ENCODE measurements at places on chromosomes 7 and 10. TPM values are rescaled to one million over a fixed set of nuclear protein-coding genes. Genes with fewer than 3 reads are reported as not detected.

- no peak for DNase-seq
- no peaks in the 10 kb centered on the region for H3K36me3 ChIP-seq
- no peaks in the 10 kb centered on the region for H3K4me1 ChIP-seq
- no peak overlapping the region for H3K4me3 ChIP-seq
Measured at GRCh38 chr10:2077231-2077630, 339.9 kb upstream of the ADARB2 start.

GRCh38 chr7:64174328-64174727 lies 32.7 kb upstream of the ZNF735 start:
- H3K4me1 ChIP-seq, result no peaks in the 10 kb centered on the region
- H3K27me3 ChIP-seq, result no peaks in the 10 kb centered on the region
- H3K36me3 ChIP-seq, result no peaks in the 10 kb centered on the region

DNA sequence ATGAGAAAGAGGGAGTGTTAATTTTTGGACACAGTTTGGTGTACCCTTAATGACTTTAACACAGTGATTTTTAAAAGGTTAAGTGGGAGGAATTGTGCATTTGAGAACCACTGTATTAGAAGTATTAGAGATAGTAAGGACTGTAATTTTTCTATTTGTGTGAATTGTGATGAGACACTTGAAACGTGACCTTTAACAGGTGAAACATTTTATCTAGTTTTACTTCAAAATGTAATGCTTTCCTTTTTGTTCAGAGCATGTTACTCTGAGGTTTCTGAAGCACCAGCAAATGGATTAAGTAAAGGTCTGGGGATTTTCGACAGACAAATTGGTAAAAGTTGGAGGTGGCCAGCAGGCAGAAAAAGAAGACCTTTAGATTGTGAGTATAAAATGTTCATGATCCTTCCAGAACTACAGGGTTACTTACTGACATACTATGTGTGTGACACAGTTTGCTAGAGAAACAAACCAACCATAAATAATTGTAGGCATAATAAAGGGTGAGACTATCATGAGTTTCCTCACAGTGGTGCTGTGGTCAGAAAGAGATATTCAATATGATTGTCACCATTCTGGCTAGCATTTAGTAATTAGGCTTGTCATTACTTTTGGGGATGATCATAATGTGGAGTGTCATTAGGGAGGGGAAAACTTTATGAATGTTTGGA lies 26.1 kb downstream of the LCOR start:
- H3K27ac ChIP-seq, result no peak overlapping the region
- DNase-seq, result no peak
- no peak overlapping the region for H3K4me3 ChIP-seq
- peaks cover 38% of the 10 kb centered on the region for H3K4me1 ChIP-seq
- no peaks in the 10 kb centered on the region for H3K27me3 ChIP-seq

DNA sequence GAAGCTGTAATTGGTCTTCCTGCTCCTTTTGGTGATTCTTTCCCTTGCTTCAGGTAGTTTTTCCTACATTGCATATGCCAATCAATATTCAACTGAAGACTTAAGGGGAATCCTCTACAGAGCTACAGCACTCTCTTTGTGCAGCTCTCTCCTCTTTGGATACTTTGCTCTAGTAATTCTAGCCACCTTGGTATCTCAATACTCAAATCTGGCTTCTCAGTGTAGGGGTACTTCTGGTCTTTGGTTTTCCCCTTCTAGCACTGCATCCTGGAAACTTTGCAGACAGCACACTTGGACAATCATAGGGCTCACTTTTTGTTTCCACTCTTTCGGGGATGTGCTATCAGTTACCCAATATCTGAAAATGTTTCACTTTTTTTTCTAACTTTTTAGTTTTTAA lies 9.9 kb downstream of the PHTF2 start:
- H3K4me1 ChIP-seq, result peaks cover 3% of the 10 kb centered on the region
- no peak for DNase-seq
- H3K4me3 ChIP-seq, result no peak overlapping the region
- H3K27me3 ChIP-seq, result no peaks in the 10 kb centered on the region
- H3K27ac ChIP-seq, result no peak overlapping the region

- H3K4me1 ChIP-seq, result peaks cover 6% of the 10 kb centered on the region
- no peak for DNase-seq
- H3K36me3 ChIP-seq, result no peaks in the 10 kb centered on the region
- H3K27me3 ChIP-seq, result no peaks in the 10 kb centered on the region
Measured at GRCh38 chr7:76196786-76197185, 4.9 kb upstream of the SRRM3 start.

GRCh38 chr10:131579251-131580071 lies 267.9 kb upstream of the TCERG1L start:
- no peaks in the 10 kb centered on the region for H3K27me3 ChIP-seq
- H3K36me3 ChIP-seq, result no peaks in the 10 kb centered on the region
- DNase-seq, result peak; percentile 50
- H3K27ac ChIP-seq, result no peak overlapping the region

- no peak for DNase-seq
- H3K27ac ChIP-seq, result no peak overlapping the region
- no peak overlapping the region for H3K4me3 ChIP-seq
- H3K36me3 ChIP-seq, result no peaks in the 10 kb centered on the region
- H3K27me3 ChIP-seq, result no peaks in the 10 kb centered on the region
Measured at GRCh38 chr7:7920056-7920455, 48.5 kb upstream of the GLCCI1 start.

DNA sequence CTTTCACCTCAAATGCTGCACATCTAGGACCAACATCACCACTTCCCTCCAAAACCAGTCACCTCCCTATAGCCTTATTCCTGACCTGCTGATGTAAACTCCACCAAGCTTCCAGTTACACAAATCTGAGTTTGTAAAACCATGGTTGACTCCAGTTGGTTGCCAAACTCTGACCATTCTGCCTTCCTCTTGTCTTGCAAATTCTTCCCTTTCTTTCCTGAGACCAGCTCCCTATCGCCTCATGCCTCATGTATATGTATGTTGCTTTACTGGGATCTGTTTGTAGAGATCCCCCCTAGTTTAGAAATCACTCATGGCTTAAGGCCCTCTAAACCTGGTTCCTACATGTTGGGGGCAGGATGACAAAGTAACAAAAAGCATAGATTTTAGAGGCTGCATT lies 31.3 kb downstream of the PAX2 start:
- no peak overlapping the region for H3K4me3 ChIP-seq
- H3K4me1 ChIP-seq, result no peaks in the 10 kb centered on the region
- no peak overlapping the region for H3K27ac ChIP-seq

DNA sequence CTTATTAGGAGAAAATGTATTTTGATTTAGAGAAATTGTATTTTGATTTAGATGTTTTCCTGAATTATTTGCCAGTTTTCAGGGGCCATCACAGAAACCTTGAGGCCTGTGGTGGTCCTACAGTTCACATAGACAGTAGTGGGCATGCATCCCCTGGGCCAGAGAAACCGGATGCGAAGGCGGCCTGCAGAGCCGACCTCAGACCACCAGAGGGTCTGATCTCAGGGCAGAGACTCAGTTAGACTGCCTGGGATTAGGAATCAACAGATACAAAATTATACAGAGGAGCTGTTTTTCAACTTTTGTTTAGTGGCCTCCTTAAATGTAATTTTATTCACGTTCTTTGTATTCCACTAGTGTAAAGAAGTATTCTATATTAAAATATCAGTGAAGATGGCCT lies 158.4 kb downstream of the PAXIP1 start:
- no peaks in the 10 kb centered on the region for H3K4me1 ChIP-seq
- H3K27me3 ChIP-seq, result no peaks in the 10 kb centered on the region
- H3K27ac ChIP-seq, result no peak overlapping the region
- no peak overlapping the region for H3K4me3 ChIP-seq
- H3K36me3 ChIP-seq, result no peaks in the 10 kb centered on the region

- H3K27me3 ChIP-seq, result no peaks in the 10 kb centered on the region
- H3K27ac ChIP-seq, result no peak overlapping the region
- H3K4me1 ChIP-seq, result no peaks in the 10 kb centered on the region
- no peak for DNase-seq
- no peak overlapping the region for H3K4me3 ChIP-seq
Measured at GRCh38 chr10:30447125-30447799, 13.3 kb downstream of the MAP3K8 start.

DNA sequence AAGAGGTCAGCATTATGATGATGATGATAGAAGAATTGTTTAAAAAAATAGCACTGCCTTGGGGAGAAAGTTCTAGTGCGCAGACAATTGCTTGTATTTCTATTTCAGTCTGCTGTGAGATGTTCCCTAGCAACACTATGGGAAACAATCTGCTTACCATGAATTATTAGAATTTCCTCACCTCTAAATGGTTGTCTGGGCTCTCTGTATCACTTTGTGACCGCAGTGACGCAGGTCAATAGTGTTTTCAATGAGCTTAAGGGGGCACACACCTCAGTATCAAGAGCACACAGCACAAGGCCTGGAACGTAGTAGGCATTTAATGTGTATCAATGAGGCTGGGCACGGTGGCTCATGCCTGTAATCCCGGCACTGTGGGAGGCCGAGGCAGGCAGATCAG lies 98.9 kb upstream of the TARP start:
- H3K4me3 ChIP-seq, result no peak overlapping the region
- H3K27me3 ChIP-seq, result no peaks in the 10 kb centered on the region
- no peaks in the 10 kb centered on the region for H3K4me1 ChIP-seq
- no peak for DNase-seq

GRCh38 chr7:47371733-47372368 lies 210.1 kb downstream of the TNS3 start:
- H3K36me3 ChIP-seq, result peaks cover 14% of the 10 kb centered on the region
- H3K27me3 ChIP-seq, result no peaks in the 10 kb centered on the region
- peak; percentile 71 for DNase-seq
- peak overlapping the region; percentile 67 for H3K27ac ChIP-seq
- no peaks in the 10 kb centered on the region for H3K4me1 ChIP-seq
- no peak overlapping the region for H3K4me3 ChIP-seq

- H3K27me3 ChIP-seq, result no peaks in the 10 kb centered on the region
- no peaks in the 10 kb centered on the region for H3K36me3 ChIP-seq
- no peaks in the 10 kb centered on the region for H3K4me1 ChIP-seq
- no peak overlapping the region for H3K27ac ChIP-seq
- DNase-seq, result no peak
Measured at GRCh38 chr10:103562383-103562782, 68.9 kb downstream of the NEURL1 start.

GRCh38 chr10:102247734-102248133 lies 2.4 kb downstream of the GBF1 start:
- no peaks in the 10 kb centered on the region for H3K36me3 ChIP-seq
- peaks cover 43% of the 10 kb centered on the region for H3K4me1 ChIP-seq
- no peak overlapping the region for H3K27ac ChIP-seq
- H3K27me3 ChIP-seq, result no peaks in the 10 kb centered on the region

ITPRID1 gene
- total RNA-seq, result not detected

LBX1 gene
- not detected for total RNA-seq

GRCh38 chr7:157514306-157514705 lies 177.5 kb downstream of the DNAJB6 start:
- H3K27me3 ChIP-seq, result no peaks in the 10 kb centered on the region
- H3K4me3 ChIP-seq, result no peak overlapping the region
- no peaks in the 10 kb centered on the region for H3K36me3 ChIP-seq
- H3K4me1 ChIP-seq, result no peaks in the 10 kb centered on the region
- H3K27ac ChIP-seq, result no peak overlapping the region

DNA sequence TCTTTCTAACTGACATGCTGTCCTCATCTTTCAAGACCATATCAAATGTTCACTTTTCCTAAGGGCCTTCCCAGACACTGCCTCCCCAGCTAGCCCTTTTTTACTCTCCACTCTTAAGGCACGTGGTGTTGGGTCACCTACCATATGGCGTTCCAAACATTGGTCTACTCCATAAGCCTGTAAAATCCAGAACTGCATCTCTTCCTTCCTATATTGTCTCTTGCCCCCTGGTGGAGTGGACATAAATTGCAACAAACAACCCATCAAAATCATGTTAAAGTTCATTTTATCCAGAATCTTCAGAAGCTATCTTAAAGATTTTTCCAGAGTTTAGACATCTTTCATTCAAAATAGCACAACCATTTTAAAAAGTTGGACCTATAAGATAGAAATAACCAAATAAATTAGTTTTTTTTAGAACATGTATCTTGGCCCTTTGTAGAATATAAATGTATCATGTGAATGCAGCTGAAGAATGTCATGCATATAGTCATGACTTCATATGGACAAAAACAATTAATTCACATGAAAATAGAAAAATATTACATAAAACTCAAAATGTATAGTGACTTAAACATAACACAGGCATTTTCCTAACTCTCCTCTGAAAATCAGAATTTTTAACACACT lies 180.6 kb upstream of the CHRM2 start:
- no peak overlapping the region for H3K27ac ChIP-seq
- no peaks in the 10 kb centered on the region for H3K36me3 ChIP-seq
- H3K4me3 ChIP-seq, result no peak overlapping the region
- no peaks in the 10 kb centered on the region for H3K27me3 ChIP-seq
- DNase-seq, result no peak
- H3K4me1 ChIP-seq, result no peaks in the 10 kb centered on the region

DNA sequence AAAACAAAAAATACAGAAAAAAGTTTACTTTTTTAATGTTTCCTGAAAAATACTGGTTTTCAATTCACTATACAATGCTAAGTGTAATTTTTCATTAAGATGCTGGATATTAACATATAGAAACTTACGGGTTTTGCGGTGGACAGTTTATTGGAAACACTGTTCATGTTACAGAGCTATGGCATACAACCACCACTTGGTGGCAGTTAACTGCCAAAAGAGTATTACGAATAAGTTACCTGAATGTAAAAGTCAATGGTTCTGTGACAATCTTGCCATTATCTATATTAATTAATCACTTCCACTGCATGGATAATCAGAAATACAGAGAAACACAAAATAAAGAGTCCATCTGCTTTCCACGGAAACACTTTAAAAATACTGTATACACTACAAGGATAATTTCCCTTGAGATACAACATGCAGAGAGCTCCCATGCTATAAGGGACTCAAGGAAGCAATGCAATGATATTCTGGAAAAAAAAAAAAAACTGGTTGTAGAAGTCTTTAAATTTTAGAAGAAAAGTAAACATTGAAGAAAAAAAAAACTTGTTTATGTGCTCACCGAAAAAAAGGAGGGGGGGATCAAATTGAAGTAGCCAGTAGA lies 97.0 kb downstream of the TPK1 start:
- DNase-seq, result no peak
- H3K4me3 ChIP-seq, result no peak overlapping the region

ADRA2A gene
- 1.4 TPM for total RNA-seq

DNA sequence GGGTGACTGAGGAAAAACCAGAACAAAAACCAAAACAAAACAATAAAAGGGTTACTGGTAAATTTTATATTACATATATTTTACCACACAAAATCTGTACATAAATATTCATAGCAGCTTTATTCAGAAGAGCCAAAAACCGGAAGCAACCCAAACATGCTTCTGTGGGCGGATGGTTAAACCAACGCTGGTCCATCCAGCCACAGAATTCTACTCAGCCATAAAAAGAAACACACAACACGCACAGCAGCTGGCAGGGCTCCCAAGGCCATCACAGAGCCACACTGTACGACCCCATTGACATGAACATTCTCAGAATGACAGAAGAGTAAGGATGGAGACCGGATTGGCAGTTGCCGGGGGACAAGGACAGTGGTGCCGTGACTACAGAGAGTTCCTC lies 83.6 kb downstream of the PROSER2 start:
- H3K4me3 ChIP-seq, result no peak overlapping the region
- no peak for DNase-seq
- no peaks in the 10 kb centered on the region for H3K27me3 ChIP-seq

NAT16 gene
- not detected for total RNA-seq

Data from right atrium auricular region (tissue), 2 donors.